Adipocyte (in vitro differentiated cells): ENCODE measurements at places on chromosomes 16 and 17.

- DNase-seq = peak; percentile 91
Observed at GRCh38 chr17:39197380-39198185, at the start of gene CACNB1. Gene CACNB1 (minus strand): TSS chr17:39197669. CDS start chr17:39197495, 174 bp downstream.

DNA sequence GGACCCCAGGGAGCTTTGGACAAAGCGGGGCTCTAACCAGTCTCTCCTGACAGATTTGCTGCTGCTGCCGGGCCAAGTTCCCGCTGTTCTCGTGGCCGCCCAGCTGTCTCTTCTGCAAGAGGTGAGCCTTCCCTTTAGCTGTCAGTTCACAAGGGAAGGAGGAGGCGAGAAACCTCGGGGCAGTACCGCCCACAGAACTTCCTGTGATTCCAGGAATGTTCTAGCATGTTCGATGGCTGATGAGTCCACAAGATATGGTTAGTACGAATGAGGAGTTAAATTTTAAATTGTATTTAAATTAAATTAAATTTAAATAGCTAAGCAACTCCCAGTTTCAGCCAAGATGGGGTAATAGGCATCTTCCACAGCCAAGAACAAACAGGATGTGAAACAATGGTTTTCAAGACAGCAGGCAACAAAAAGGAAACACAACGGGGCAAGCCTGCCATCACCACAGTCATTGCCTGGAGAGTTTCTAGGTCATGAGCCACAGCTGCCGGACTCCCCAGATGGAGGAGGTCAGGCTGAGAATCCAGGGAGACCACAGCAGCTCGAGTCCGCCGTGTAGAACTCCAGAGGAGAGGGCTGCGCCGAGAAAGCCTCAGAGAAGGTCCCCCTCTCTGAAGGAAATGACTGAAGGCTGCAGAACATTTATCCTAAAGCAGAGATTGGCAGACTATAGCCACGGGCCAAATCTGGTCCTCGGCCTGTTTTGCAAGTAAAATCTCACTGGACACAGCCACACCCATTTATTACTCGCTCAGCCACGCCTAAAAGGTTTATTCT lies 9.5 kb upstream of the TCF25 start:
- peak; percentile 21 for DNase-seq

GRCh38 chr17:28282596-28282995 lies 36.4 kb upstream of the TMEM97 start:
- peak; percentile 72 for DNase-seq

DNA sequence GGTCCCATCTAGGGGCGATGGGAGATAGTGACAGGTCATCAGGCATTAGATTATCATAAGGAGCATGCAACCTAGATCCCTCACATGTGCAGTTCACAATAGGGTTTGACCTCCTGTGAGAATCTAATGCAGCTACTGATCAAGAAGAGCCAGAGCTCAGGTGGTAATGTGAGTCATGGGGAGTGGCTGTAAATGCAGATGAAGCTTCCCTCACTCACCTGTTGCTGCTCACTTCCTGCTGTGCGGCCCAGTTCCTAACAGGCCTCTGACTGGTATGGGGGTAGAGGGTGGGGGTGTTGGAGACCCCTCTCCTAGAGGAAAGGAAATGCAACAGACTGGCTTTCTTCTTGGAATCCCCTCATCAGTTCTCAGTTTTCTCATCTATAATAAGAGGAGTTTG lies 131.4 kb downstream of the CA10 start:
- no peak for DNase-seq

DNA sequence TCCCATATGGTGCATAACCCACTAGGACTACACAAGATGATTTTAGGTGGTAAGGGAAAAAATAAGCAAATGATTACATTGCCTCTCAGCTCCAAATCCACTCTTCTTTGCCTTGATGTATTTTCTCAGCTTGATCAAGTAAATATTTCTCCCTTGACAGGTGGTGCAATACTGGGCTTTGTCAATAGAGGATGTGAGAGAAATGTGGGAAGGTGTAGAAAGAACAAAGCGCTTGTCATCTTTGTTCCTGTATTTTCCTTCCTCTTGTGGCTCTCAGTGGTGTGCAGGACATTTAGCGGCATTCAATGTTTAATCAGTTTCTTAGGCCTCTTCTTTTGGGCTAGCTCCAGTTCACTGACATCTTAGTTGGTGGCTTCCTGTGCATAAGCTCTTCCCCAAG lies 1165.8 kb upstream of the GOT2 start:
- no peak for DNase-seq

- DNase-seq = peak; percentile 80
Observed at GRCh38 chr17:43020789-43021740, 1.1 kb downstream of the VAT1 start.

GRCh38 chr16:8915722-8916301 lies 33.7 kb downstream of the LITAFD start:
- no peak for DNase-seq

DNA sequence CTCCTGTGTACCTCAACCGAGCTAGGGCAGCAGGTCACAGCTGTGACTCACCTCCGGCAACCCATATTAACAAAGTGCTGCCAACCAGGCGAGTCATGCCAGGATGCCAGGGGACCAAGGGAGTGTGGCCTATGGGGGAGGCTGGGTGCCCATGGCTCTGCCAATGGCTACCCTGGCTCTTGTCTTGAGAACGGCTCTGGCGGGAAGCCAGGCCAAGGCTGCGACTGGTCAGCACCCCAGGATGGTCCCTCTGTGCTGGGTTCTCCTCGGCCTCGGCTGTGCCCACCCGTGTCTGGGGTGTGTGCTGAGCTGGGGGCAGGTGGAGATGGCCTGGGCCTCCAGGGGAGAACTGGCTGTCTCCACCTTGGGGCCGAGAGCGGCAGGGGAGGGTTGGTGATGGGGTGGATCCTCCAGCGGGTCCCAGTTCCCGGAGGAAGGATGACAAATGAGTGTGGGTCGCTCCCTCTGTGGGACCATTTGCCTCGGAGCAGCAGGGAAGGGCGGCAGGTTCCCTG lies 75.8 kb downstream of the MRC2 start:
- DNase-seq = peak; percentile 48

GRCh38 chr16:54891346-54891745 lies 39.3 kb upstream of the IRX5 start:
- no peak for DNase-seq

GRCh38 chr16:10552998-10553491 lies 27.4 kb downstream of the EMP2 start:
- no peak for DNase-seq

DNA sequence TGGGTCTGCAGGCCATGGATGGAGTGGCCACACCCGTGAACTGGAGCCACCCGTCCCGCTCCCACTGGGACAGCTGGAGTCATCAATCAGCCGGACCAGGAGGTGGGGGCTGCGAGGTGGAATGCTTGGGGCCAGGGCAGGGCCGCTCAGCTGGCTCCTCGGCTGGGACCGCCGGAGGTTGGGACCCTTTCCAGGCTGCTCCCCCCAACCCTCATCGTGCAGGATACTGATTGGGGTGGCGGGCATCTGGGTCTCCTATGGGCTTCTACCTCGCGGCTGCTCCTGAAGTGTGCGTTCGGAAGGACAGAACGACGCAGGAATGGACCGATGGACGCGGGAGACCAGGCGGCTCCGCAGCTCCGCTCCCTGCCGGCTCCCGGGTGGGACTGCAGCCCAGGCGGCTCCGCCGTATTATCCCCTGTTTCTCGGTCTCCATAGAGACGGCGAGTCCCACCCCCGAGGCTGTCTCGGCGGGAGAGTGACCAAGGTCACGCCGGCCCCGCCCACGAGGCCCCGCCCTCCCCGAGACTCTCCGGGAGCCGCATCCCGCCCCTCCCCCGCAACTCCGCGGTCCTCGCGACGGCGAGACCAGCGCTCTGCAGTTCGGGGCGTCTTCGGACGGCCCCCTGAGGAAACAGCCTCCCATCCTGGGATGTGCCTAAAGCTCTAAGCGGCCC lies at the start of gene TPPP3:
Gene TPPP3 (minus strand): TSS at position 388 of the 677 bp plus-strand sequence. CDS start 2,387 bp downstream, outside the sequence.
- DNase-seq = peak; percentile 90

DNA sequence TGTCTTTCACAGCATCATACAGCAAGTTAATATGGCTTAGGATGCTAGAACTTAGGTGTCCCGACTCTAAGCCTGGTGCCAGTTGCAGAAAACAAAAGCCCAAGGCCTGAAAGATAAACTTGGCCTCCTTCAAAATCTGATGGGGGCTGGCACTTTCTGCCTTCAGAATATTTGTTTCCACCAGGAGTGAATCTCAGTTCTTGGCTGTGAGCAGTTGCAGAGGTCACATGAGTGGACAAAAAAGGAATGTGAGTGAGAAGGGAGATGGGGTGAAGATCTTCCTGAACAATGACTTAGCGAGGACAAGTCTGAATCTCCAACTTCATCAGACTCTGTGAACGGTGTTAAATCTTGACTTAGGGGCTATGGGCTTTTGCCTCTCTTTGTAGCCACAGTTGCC lies 46.6 kb downstream of the HOXB1 start:
- DNase-seq = no peak

DNA sequence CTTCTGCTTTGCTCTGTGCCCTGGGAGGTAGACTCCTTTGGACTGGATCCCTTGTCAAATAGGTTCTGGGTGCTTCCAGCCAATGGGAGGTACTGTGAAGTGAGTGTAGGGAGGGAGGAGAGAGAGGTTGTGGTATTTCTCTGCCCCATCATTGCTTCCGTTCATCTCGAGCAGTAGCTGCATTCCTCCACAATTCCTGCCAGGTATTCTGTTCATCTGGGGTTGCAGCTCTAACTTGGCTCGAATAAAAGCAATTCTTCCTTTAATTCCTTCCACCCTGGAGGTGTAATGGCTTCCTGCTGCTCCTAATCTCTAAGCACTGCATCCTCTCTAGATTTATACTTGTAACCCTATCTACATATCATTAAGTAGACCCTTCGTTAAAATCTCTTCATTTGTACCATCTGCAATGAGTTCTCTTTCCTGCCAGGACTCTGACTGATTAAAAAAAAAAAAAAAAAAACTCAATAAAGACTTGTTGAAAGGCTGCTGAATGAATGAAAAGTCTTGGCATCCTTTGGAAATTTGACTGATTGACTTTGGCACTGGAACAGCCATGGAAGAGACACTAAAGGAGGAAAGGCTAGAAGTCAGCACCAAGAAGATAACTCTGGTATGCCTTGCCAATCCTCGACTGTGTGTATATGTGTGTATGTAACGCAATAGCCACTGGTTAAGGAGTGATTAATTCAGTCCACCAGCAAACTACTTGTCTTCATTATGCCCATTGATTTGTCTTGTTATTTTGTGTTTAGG lies 616.9 kb upstream of the SOX9 start:
- DNase-seq = no peak

- no peak for DNase-seq
Observed at GRCh38 chr17:41647038-41647813, 22.9 kb upstream of the KRT17 start.

DNA sequence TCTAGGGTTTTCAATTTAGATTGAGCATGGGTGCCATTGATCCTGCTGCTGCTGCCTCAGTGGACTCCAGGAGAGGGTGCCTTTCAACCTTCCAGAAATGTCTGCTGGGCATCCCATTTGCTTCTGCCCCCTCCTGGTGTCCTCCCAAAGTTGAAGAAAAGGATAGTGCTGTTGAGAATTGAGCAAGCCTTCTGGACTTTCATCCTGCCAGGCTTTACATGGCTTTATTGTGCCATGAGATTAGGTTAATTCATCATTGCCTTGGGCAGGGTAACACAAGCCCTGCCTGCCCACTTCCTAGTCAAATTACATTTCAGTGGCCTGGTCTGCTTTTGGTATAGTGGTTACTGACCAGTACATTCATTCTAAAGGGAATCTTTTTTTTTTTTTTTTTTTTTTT lies 17.9 kb upstream of the TANGO6 start:
- peak; percentile 6 for DNase-seq

GRCh38 chr16:19130852-19131824 lies 17.4 kb downstream of the ITPRIPL2 start:
- peak; percentile 42 for DNase-seq

GRCh38 chr17:47665655-47666054 lies 15.9 kb downstream of the KPNB1 start:
- peak; percentile 87 for DNase-seq
